HAP-1 (cell line): ENCODE measurements at places on chromosomes 4 and X.

GRCh38 chr4:184385705-184386141, 88.6 kb downstream of the IRF2 start:
- no peak for DNase-seq

DNA sequence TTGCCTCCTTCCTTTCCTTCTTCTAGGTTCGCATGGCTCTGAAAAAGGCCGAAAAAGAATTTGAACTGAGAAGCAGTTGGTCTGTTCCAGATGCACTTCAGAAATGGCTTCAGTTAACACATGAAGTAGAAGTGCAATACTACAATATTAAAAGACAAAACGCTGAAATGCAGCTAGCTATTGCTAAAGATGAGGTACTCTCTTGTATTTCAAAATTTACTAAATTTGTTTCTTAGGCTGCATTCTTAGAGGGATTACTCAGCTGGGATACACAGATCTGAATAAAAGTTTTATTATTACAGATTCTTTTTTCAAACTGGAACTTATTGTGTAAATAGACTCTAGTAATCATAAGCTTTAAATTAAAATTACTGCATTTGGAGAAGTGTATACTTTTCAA, 146.9 kb downstream of the STIM2 start:
- DNase-seq: no peak

GRCh38 chr4:182192511-182193181, 50.6 kb upstream of the TENM3 start:
- no peak for DNase-seq

DNA sequence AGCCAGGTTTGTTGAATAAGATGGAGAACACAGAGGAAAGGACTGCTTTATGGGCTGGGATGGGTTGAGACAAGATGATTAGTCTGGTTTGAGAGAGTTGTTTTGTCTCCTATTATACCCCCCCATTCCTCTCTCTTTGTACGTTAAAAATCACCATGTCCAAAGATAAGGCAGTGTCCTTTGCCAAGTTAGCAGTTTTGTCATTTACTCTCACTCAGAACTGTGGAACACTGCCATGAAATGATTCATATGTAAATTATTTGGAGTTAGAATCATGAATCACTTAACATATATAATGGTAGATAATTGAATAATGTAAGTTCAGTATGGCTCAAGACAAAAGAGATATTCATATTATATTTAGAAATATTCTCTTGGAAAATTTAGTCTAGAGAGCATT, 151.3 kb downstream of the DCLK2 start:
- peak; percentile 91 for DNase-seq

DNA sequence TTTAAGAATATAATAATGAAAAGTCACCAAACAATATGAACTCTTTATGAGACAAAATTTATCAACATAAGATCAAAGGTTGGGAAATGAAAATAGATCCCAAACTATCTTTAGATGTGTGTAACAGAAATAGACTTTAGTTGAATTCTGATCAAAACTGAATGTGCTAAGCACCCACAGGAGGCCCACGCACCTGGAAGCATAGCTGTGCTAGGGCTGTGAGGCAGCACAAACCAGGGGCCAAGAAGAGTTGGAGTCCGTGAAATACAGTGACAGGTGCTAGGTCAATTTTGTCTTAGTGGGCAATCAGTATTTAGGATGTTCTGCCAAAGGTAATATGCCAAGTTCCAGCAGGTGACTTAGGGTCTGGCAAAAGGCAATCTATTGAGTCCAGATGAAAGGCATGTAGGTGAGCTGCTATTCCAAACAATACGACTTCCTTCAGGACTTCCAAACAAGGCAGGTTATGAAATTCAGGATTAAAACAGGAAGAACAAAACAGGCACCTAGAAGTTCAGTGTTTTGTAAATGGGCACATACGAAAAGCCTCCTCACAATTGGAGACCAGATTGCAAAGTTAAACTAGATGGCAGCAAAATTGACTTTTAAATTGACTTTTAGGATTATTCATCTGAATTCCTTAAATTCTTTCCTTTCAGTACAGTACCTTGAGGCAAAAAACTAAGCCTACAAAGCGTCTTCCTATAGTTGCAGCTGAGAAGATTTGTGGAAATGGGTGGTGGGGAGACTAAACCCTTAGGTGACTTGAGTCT, 4.7 kb upstream of the PCDH18 start:
- DNase-seq: peak; percentile 56
